Activated naive CD8-positive, alpha-beta T cell treated with anti-CD3 and anti-CD28 coated beads for 36 hours (primary cell): ENCODE measurements at places on chromosomes 7 and 10.

DNA sequence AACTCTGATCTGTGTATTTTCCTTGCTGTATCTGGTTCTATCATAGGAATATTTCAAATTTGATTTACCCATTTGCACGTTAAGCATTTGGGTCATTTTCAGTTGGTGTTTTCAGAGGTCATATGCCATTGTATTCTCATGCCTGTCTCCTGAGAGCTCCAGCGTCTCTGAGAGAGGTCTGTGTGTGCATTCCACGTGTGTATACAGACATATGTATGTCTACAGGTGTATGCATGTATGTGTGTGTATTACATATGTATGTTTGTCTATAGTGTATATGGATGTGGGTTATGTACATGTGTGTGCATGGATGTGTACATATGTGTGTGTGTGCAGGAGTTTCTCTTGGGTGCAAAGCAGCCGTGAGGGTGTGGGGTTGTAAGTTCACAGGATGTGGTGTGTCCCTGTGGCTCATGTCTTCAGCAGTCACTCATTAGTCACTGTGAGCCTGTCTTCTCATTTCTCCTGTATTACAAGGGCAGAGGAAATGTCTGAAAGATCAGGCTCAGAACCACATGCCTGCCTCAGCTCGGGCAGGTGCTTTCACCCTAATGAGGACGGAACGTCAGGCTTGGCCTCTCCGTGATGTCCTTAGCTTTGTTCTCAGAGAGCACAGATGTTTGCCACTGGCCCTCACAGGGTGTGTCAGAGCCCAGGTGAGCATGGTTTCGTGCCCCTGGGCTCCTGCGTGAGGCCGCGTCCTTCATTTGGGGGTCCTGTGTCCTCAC is 101.6 kb downstream of the NKX6-2 start:
- peak; percentile 25 for DNase-seq

- DNase-seq: no peak
Measured at GRCh38 chr7:155455132-155455693, 2.7 kb upstream of the EN2 start.

- no peak for DNase-seq
Measured at GRCh38 chr10:17607603-17608332, 9.4 kb downstream of the HACD1 start.

- DNase-seq: no peak
Measured at GRCh38 chr10:83122336-83122735, 1017.0 kb upstream of the GHITM start.

GRCh38 chr7:19369806-19370205 is 224.6 kb upstream of the FERD3L start:
- DNase-seq: no peak

DNA sequence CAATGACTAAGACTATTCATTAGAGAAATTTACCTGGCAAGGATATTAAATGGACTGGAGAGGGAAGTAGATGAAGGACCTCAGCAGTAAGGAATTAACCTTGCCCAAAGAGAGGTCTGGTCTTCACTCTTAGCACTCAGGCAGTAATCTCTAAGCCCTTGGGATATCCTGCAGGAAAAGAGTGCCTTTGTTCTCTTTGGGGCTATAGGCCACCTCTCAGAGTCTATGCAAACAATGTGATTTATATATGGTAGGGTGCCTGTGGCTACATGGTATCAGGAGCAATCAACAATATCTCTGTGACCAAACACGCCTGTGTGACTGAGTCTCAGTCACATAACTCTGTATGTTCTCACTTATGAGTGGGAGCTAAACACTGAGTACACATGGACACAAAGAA is 154.7 kb upstream of the CDK1 start:
- DNase-seq: no peak

- DNase-seq: no peak
Measured at GRCh38 chr7:30738026-30738915, 13.7 kb upstream of the INMT start.

DNA sequence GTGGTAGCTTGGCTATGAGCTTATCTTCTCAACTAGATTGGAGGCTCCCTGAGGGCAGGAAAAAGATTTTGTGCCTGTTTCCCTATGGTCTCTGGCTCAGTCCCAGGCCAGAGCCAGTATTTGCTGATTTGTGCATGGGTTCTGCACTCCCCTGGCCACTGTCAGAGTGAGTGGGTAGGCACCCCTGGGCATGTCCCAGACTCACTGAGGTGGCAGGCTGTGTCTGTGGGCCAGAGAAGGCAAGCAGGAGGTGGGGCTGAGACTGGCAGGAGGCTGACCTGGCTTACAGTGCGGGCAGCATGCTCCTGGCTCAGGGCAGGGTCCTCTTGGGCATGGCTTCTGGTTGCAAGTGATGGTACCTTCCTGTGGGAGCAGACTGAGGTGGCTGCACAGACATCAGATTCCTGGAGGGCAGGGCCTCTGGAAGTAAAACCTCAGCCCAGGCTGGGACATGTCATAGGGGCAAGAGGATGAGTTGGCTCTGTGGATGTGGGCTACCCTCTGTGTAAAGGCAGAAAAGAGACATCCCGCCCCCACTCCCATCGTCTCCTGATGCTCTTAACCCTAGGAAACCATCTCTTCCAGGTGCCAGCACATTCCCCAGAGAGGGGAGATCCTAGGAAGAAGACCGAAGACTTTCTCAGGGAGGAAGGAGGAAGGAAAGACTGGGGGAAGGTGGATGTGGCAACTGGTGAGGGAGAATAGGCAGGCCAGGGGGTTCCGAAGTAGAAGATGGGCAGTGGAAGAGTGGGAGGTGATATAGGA is 4.3 kb downstream of the KCP start:
- DNase-seq: no peak

- no peak for DNase-seq
Measured at GRCh38 chr7:156515911-156516790, 124.4 kb upstream of the RNF32 start.

GRCh38 chr7:15335390-15335789 is 226.4 kb downstream of the AGMO start:
- DNase-seq: no peak

- no peak for DNase-seq
Measured at GRCh38 chr10:79299397-79300241, 47.6 kb upstream of the PPIF start.

DNA sequence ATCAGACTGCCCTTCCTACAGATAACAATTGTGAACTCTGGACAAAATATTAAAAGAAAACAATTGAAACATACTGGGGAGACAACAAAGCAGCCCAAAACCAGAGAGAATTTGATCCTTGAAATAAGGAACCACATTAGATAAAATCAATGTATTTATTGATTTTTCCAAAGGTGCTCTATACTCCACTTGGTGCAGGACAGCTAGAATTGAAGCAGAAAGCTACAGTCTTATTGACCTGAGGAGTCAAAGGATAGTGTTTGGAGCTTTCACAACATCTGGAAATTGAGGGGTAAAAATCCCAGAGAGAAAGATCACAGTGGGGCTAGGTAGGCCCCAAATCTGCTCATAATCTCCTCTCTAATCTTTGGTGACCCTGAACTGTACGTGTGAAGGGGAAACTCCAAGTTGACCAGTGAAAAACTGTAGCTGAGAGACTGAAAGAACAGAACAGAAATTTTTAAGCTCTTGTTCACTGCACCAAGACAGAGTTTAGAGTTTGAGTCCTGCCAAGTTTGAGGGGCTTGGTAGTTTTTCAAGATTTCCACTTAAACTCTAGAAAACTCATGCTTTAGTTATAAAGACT is 70.2 kb downstream of the SAMD9 start:
- no peak for DNase-seq

- DNase-seq: no peak
Measured at GRCh38 chr7:140621401-140622021, 19.1 kb downstream of the DENND2A start.

DNA sequence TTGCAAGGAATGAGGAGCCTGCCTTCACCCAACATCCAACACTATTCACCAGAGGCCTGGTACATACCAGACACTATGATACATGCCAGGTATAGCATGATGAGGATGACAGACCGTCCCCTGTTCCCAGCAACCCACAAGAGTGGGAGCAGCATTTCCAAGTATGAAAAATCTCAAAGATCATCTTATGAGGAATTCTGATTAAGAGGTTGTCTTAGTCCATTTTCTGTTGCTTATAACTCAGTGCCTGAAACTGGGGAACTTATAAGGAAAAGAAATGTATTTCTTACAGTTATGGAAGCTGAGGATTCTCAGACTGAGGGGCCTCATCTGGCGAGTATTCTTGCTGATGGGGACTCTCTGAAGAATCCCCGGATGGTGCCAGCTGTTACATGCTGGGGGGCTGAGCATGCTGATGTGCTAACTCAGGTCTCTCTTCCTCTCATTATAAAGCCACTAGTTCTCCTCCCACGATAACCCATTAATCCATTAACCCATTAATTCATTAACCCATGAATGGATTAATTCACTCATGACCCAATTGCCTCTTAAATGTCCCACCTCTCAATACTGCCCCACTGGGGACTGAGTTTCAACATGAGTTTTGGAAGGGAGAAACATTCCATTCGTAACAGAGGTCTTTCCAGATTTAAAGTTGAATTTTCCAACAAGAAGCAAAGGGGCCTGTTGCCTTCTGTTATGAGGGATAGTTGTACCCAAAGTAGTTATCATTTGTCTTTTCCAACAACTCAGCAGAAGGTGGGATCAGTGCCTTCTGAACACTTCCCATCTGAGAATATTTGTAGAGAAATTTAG is 173.9 kb downstream of the HERPUD2 start:
- no peak for DNase-seq

DNA sequence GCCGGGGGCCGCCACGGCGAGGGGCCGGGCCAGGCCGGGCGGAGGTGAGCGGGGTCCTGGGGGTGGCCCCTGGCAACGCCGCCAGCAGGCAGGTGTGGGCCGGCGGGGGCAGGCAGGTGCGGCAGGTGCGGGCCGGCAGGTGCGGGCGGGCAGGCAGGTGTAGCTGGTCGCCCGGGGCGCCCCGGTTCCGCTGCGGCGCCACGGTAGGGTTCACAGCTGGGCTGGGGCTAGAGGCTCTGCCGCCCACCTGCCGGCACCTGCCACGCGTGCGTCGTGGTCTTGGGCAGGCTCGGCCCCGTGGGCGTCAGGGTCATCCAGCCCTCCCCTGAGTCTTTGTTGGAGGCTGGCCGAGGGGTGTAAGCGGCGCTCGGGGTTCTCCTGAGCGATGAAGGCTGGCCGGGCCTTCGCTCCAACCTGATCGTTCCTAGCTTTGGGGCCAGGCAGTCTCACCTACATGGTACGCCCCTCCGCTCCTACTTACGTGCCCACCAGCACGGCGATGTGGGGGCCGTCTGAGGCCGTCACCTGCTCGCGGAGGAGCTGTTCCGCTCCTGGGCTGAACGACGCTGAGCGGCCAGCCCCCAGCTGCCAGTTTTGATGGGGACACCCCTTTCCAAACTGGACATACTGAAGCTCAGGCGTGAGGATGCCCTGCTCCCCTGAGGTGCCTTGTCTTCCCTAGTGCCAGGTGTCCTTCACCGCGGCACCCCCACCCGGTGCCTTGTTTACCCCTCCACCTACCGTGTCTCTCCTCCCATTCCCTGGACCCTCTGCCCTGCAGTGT is 493 bp downstream of the ZMIZ2 start:
- DNase-seq: peak; percentile 52

GRCh38 chr10:30531751-30532530 is 97.6 kb downstream of the LYZL2 start:
- no peak for DNase-seq

GRCh38 chr7:149293338-149293737 is 31.3 kb downstream of the ZNF783 start:
- DNase-seq: no peak

GRCh38 chr7:158863611-158864506 is 7.5 kb downstream of the DYNC2I1 start:
- DNase-seq: peak; percentile 41

DNA sequence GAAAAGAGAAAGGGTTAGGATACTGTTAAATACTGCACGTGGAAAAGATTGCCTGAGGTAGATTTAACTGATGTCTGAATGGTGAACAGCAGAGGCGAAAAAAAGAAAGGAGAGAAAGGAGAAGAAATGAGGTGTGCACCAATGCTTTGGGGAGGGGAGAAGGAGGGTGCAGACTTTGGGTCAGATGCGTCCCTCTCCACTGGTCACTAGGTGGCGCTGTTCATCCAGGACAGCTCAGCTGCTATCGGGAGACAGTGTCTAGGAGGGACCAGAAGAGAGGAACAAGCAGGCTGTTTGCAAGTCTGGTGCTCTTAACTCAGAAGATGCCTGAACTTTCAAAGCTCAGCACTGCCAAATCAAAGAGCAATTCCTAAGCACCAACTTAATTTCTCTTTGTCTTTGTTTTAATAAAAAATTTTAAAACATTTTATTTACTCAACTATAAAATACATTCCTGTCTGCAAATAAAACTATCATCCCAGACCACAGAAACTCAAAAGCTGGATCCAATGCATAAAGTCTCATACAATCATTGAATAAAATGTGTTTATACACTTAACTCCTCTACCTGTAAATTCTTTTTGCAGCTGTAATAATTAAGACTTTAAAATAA is 83.9 kb upstream of the PDLIM1 start:
- DNase-seq: peak; percentile 70

GRCh38 chr7:94414481-94414880 is 19.8 kb downstream of the COL1A2 start:
- no peak for DNase-seq

GRCh38 chr7:28955718-28956607 is 2.2 kb downstream of the TRIL start:
- peak; percentile 22 for DNase-seq

- DNase-seq: no peak
Measured at GRCh38 chr10:73088304-73088703, 8.4 kb downstream of the P4HA1 start.

DNA sequence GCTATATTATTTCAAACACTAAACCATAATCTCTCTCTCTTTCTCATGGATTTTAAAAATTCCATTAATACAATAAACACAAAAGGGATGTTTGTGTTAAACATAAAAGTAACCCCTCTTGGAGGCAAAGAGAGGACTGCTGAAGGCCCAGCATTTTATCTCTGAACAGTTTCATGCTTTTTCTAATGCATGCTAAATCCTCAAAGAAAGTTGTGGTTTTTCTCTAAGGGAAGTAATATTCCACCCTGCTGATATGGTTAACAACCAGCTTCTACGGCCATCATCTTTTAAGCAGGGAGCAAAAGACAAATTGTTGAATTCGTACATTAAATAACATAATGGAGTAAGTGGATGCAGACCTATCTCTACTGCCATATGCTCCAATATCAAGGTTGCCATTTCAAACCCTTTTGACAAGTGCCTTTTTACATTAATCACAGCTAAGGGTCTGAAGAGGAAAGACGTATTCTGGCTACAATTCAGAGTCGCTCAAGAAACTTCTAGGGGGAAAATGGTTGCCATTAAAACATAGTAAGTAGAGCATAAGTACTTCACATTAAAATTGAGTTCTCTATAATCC is 103.1 kb downstream of the SLC25A13 start:
- DNase-seq: no peak

GRCh38 chr7:26619348-26619984 is 244.9 kb downstream of the SKAP2 start:
- no peak for DNase-seq
